ENCODE measurements at places on chromosomes 11 and 22. TPM values are rescaled to one million over a fixed set of nuclear protein-coding genes. Genes with fewer than 3 reads are reported as not detected.

GRCh38 chr22:35835998-35836691 lies 118.5 kb downstream of the APOL5 start:
- no peak overlapping the region for H3K4me3 ChIP-seq
- peaks cover 25% of the 10 kb centered on the region for H3K27me3 ChIP-seq
- H3K36me3 ChIP-seq: no peaks in the 10 kb centered on the region
- H3K4me1 ChIP-seq: peaks cover 15% of the 10 kb centered on the region
- DNase-seq: no peak

WNT11 gene
- not detected for total RNA-seq

- no peak overlapping the region for H3K27ac ChIP-seq
- H3K4me3 ChIP-seq: peak overlapping the region; percentile 57
- H3K4me1 ChIP-seq: peaks cover 25% of the 10 kb centered on the region
- DNase-seq: no peak
- no peaks in the 10 kb centered on the region for H3K36me3 ChIP-seq
These were observed 2.0 kb downstream of the SLC15A3 start for GRCh38 chr11:60950024-60950423.

DNA sequence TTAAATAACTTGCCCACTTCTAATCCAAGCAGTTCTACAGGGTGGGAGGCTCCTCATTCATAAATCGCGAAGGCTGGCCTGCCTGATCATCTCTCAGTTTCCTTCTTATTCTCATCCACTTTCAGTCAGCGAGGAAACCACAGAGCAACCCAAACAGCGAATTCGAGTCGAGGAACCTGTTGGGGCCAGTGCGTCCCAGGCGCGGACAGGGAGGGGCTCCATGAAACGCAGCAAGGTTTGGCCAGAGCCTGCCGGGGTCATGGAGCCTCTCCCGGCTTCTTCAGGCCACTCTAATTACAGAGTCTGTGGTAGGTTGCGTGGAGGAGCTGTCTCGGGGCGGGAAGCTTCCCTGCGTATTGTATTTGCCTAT lies 741 bp upstream of the NAV2 start:
- peak overlapping the region; percentile 82 for H3K4me3 ChIP-seq
- DNase-seq: peak; percentile 36
- peak overlapping the region; percentile 81 for H3K27ac ChIP-seq
- no peaks in the 10 kb centered on the region for H3K36me3 ChIP-seq
- H3K27me3 ChIP-seq: peaks cover 50% of the 10 kb centered on the region

- peaks cover 1% of the 10 kb centered on the region for H3K36me3 ChIP-seq
- no peak overlapping the region for H3K27ac ChIP-seq
- H3K4me1 ChIP-seq: no peaks in the 10 kb centered on the region
- peaks cover 4% of the 10 kb centered on the region for H3K27me3 ChIP-seq
- DNase-seq: no peak
These were observed 30.9 kb downstream of the DEUP1 start for GRCh38 chr11:93361435-93361834.

DNA sequence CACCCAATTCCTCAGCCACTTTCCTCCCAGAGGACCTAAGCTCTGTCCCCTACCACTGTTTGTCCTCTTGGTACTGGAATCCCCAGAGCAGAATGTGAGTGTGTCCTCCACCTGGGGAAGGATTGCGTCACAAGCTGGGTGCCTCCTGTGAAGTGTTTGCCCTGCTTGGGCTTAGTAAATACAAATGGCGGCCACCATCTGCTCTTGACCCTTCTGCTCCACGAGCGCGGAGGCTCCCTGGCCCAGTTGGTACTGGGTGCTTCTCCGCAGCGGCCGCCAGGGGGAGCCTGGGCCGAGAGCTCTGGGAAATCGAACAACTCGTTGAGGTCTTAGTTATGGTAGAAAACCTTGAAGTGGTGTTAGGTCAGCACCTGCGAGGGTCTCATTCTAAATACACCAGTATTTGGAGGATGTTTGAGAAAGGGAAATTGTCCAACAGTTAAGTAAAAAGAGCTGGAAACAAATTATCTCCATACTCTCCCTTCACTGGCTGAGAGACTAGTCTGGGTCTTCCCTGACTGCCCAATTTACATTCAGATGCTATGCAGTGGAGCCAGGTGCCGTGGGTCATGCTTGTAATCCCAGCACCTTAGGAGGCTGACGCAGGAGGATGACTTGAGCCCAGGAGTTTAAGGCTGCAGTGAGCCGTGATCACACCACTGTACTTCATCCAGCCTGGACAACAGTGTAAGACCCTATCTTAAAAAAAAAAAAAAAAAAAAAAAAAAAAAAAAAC lies 74.6 kb upstream of the TEAD1 start:
- peaks cover 12% of the 10 kb centered on the region for H3K4me1 ChIP-seq
- DNase-seq: peak; percentile 40
- H3K4me3 ChIP-seq: no peak overlapping the region
- H3K36me3 ChIP-seq: peaks cover 2% of the 10 kb centered on the region
- peaks cover 23% of the 10 kb centered on the region for H3K27me3 ChIP-seq

DNA sequence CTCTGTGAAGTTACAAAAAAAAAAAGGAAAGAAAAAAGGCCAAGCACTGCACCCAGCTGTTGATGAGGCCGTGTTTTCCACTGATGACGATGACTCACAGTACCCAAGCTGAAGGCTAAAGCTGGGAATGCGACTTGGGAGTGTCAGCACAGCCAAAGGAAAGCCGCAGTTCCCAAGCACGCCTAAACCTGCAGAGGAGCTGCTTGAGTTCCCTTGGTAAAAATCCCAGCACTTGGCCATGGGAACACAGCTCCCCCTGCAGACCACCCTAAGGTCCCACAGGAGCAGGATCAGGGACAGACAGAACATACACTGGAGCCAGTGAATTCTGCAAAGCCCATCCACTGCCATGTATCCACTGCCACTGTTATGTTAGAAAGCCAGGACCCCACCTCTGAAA lies 39.9 kb downstream of the SERGEF start:
- no peak overlapping the region for H3K27ac ChIP-seq
- no peaks in the 10 kb centered on the region for H3K4me1 ChIP-seq
- no peaks in the 10 kb centered on the region for H3K27me3 ChIP-seq
- no peak for DNase-seq
- no peak overlapping the region for H3K4me3 ChIP-seq

GRCh38 chr11:34068111-34068510 lies 16.6 kb downstream of the CAPRIN1 start:
- no peak for DNase-seq
- no peak overlapping the region for H3K4me3 ChIP-seq
- H3K27ac ChIP-seq: no peak overlapping the region
- H3K27me3 ChIP-seq: no peaks in the 10 kb centered on the region
- H3K4me1 ChIP-seq: peaks cover 56% of the 10 kb centered on the region

GRCh38 chr22:26457661-26458272 lies 25.8 kb downstream of the HPS4 start:
- DNase-seq: no peak
- no peak overlapping the region for H3K4me3 ChIP-seq
- H3K36me3 ChIP-seq: peaks cover 18% of the 10 kb centered on the region

DNA sequence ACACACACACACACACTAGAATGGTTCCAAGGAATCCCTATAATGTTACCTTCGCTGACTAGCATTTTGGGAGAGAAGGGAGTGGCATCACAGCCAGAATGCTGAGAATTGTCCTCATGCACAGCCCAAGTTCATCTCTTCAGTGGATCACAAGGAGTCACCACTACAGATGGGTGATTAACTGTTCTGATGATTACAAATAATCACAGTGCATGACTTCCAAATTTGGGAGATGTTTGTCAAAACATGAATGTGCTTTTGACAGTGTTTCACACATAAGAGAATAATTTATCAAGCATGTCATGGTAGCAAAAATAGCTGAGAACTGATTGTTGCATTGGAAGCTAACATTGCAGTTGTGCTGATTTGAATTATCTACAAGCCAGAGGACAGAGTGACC lies 80.9 kb upstream of the SC5D start:
- H3K36me3 ChIP-seq: no peaks in the 10 kb centered on the region
- no peak overlapping the region for H3K27ac ChIP-seq
- H3K4me3 ChIP-seq: no peak overlapping the region
- peaks cover 43% of the 10 kb centered on the region for H3K27me3 ChIP-seq

- no peak overlapping the region for H3K27ac ChIP-seq
- no peak overlapping the region for H3K4me3 ChIP-seq
- no peaks in the 10 kb centered on the region for H3K27me3 ChIP-seq
- no peak for DNase-seq
These were observed 470.5 kb downstream of the ETS1 start for GRCh38 chr11:128116885-128117284.

- H3K27ac ChIP-seq: no peak overlapping the region
- no peak for DNase-seq
- H3K4me1 ChIP-seq: no peaks in the 10 kb centered on the region
- H3K4me3 ChIP-seq: no peak overlapping the region
These were observed 908.5 kb downstream of the BRD1 start for GRCh38 chr22:48919187-48919590.

ACR gene
- not detected for total RNA-seq

OR8D4 gene
- total RNA-seq: not detected

- H3K27ac ChIP-seq: no peak overlapping the region
- no peak overlapping the region for H3K4me3 ChIP-seq
- no peaks in the 10 kb centered on the region for H3K27me3 ChIP-seq
- DNase-seq: no peak
- no peaks in the 10 kb centered on the region for H3K36me3 ChIP-seq
These were observed 47.0 kb downstream of the YAP1 start for GRCh38 chr11:102157219-102157618.

- peaks cover 25% of the 10 kb centered on the region for H3K4me1 ChIP-seq
- no peaks in the 10 kb centered on the region for H3K27me3 ChIP-seq
- H3K36me3 ChIP-seq: no peaks in the 10 kb centered on the region
- no peak for DNase-seq
- no peak overlapping the region for H3K27ac ChIP-seq
These were observed 12.9 kb downstream of the RELT start for GRCh38 chr11:73389134-73389525.

DNA sequence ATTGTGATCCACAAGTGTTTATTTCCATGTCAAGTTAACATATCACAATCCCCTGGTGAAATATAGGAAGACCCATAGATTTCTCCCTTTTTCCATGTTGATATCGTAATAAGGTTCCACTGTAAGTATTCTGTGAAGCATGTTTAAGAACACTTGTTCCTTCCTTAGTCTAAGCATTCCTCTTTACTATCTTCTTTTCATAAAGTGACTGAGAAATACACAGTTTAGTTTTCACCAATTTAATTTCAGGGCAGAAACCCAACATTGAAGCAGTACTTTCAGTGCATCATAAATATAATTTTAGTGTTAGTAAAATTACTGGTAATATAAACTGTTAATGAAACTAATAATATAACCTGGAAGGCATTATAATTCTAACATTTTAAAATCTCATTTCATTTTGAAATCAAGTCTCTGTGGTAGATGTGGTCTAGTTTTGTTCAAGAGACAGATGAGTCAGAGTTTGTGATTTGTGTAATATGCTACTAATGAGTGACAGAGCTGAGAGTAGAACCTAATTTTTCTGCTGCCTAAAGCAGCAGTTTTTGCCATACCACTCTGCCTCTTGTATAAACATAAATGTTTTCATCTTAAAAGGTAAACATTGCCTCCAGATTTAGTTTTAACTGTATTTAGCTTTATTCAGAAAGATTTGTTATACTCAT lies 79.4 kb downstream of the ATM start:
- H3K27ac ChIP-seq: peak overlapping the region; percentile 52
- H3K4me1 ChIP-seq: peaks cover 41% of the 10 kb centered on the region
- H3K27me3 ChIP-seq: no peaks in the 10 kb centered on the region
- H3K36me3 ChIP-seq: peaks cover 36% of the 10 kb centered on the region
- no peak overlapping the region for H3K4me3 ChIP-seq

SCN2B gene
- total RNA-seq: not detected

DNA sequence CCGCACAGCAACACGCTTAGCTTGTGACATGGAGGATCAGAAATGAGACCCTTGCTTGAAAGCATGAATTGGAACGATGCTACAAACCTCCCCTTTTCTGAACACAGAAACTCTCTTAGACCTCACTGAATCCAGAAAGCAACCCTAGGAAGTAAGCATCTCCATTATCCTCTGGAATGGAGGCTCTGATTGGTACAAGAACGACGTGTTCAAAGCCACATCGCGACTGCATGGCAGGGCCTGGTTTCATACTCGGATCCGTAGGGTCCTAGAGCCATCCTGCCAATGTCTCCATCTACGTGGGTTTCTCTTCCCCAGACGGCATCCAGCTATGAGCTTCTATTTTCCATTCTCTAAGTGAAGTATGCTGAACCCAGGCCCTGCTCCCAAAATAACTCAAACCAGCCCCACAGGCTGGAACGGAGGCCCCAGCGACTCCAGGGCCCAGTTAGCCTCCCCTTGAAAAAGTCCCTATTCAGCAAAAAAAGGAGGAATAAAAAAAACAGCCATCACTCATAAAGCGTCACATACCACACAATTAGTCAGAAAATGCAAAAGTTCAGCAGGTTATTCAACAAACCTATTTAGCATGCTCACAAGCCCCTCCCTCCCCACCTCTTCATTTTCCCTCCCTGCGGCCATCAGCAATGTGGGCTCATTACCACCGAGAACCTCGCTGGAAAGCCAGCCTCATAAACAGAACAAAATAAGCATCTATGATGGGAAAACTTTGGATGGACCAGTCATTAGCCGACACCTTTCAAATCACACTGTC lies 7.1 kb upstream of the MN1 start:
- no peak overlapping the region for H3K4me3 ChIP-seq
- no peak overlapping the region for H3K27ac ChIP-seq
- no peak for DNase-seq
- no peaks in the 10 kb centered on the region for H3K36me3 ChIP-seq
- H3K4me1 ChIP-seq: peaks cover 3% of the 10 kb centered on the region

ST13 gene
- total RNA-seq: 250 TPM

- DNase-seq: no peak
- H3K4me3 ChIP-seq: no peak overlapping the region
- H3K27ac ChIP-seq: no peak overlapping the region
- H3K27me3 ChIP-seq: peaks cover 5% of the 10 kb centered on the region
These were observed 11.0 kb downstream of the RBFOX2 start for GRCh38 chr22:36017651-36018091.

OR56A1 gene
- total RNA-seq: not detected

- H3K27me3 ChIP-seq: peaks cover 38% of the 10 kb centered on the region
- peaks cover 3% of the 10 kb centered on the region for H3K4me1 ChIP-seq
- no peaks in the 10 kb centered on the region for H3K36me3 ChIP-seq
- DNase-seq: no peak
These were observed 106.2 kb downstream of the LRRC32 start for GRCh38 chr11:76564364-76564763.

DNA sequence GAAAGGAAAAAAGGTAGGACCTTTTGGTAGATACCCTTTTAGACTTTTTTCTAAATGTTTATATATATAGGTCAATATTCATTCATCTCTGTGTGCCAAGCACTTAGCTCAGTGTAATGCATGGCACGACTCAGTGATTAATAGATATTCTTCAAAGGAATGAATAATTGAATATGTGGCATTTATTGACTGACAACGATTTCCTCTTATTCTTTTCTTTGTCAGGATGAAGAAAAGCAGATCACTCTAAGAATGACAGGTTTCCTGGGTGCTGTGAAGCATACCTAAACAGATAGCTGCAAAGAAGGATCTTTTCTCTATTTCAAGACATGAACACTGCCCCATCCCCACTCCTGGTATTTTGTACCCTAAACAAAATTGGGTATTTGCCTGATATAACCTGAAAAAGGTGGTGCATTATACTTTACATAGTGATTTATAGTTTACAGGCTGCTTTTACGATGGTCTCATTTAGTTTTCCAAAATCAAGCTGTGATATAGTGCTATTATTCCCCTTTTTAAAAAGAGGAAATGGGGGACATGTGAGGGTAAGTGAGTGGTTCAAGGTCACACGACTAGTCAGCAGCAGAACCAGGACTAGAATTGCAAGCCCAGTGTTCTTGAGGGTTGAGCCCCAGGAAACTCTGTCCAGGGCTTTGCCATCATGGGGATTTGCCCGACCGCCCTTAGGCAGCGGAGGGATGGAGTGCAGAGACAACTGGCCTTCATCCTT lies 32.9 kb upstream of the CLMP start:
- no peak overlapping the region for H3K27ac ChIP-seq
- H3K27me3 ChIP-seq: peaks cover 13% of the 10 kb centered on the region
- H3K36me3 ChIP-seq: no peaks in the 10 kb centered on the region
- no peak overlapping the region for H3K4me3 ChIP-seq
- no peak for DNase-seq
- peaks cover 3% of the 10 kb centered on the region for H3K4me1 ChIP-seq
